Cardiac muscle cell (in vitro differentiated cells and primary cell): ENCODE measurements at places on chromosomes 1 and 21.

- peak; percentile 27 for DNase-seq
These were observed 15.5 kb upstream of the SNX27 start for GRCh38 chr1:151596166-151596953.

DNA sequence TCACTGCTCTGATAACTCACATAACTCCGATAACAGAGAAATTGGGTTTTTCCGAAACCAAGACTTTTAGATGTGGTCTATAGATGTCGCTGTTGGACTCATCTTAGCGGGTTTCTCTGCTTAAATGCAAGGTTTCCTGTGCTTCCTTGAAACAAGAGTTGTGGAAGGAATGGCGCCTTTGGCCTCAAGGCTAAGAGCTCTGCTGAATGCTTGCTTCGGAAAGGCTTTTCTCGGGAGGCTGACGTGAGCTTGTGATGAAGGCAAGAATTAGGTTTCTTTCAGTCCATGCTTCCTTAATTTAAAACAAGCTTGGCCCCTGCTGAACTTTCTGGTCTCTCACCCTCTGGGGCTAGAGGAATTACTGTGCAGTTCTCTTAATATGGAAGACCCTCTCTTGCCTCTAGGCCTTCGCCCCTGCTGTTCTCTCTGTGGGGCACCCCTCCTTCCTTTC is 113.5 kb downstream of the MAP3K21 start:
- peak; percentile 81 for DNase-seq

DNA sequence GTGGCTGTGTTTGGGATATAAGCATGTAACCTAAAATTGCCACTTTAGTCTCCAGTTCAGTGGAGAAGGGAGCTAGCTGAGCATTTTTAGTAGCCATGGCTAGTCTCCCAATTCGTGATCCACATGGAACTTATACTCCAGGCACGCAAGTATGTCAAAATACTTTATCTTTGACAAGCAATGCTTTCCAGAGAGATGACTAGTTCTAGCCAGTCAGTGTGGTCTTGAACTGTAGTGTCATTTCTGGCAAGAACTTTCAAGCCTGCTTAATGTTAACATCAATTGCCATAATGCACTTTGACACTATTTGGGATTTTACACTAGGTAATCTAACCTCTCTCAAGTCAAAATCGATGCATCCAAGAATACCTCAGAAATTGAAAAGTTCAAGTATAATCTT is 660.0 kb downstream of the PTPRC start:
- DNase-seq, result peak; percentile 88

DNA sequence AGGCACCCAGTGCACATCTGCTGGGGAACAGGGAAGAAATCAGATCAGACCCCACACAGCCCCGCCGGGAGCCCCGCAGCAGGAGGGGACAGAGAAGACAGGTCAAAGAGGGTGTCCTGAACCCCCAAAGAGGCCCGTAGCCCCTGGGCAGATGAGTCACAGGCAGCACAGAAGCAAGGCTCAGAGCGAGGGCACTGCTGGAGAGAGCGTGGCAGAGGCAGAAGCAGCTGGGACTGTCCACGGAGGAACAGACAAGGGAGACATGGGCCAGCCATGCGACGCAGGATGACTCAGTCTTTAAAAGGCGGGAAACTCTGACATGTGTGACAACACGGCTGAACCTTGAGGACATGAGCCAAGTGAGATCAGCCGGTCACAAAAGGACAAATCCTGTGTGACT is 14.5 kb upstream of the PRDM16 start:
- DNase-seq, result no peak

DNA sequence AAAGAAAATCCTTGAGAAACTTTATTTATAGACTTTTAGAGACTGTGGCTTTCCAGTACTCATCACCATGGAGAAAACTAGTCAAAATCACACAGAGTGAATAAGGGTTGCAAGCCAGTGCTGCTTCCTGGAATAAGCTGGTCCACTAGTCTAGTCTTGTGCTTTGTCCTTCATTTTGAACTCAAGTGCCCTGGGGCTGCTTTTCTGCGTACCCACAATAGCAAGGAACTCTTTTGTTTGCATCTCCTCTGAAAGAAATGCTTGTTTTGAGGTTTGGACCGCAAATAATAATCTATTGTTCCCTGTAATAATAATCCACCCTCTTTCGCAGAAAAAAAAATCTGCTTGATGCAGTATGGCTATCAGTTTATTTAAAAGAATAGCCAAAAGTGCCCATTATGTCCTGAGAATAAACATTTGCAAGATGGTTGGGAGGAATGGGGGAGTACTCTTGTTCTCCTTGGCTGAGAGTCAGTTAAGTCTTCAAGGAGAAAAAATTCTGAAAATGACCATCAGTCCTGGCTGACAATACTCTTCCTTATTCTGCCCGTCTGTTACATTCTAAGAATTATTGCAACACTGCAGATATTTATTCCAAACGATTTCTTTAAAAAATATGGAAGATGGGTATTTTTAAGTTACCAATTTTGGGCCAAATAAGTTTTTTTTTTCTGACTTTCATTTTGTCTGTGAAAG is 41.9 kb downstream of the MPZL1 start:
- no peak for DNase-seq

DNA sequence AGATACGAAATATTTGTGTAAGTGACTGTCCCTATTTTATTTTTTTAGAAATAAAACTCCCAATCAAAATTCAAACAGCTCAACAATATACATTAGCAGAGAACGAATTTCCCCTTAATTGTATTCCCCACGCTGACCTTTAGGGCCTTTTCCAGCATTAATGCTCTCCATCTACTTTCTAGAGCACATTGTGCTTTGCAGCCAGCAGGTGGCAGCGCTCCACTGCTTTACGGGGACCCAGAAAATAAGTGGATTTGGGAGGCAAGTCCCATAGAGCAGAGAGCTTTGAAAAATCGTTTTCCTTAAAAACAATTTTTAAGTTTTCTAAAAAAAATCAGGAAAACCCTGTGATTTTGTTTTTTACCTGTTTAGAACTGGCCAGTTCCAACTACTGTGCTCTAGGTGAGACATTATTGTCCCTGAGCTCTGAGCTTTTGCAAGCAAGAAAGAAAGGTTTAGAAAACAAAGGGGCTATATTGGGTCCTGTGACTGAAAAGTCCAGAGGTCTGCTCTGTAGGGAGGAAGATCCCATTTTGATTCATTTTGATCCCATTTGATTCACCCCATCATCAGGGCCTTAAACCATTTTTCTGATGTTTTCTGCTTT is 144.4 kb upstream of the ZNF644 start:
- DNase-seq, result peak; percentile 72

DNA sequence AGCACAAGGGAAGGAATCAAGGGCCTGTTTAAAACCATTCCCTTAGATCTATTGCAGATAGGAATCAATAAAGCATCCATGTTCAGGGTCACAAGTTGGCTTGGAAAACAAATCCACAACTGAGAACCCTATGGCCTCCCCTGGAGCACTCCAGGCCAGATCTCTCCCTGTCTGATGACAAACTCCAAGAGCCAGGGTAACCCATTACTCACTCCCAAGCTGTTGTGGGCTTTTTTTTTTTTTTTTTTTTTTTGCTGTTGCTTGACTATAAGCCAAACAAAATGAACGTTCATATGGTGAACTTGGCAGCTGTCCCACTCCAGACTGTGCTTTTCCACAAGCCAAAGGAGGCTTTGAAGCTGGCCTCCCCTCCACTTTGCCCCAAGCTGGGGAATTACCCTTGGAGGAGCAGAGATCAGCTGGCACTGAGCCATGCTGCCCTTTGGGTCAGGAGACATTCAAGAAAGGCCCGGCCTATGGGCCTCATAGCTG is 35.7 kb upstream of the VAV3 start:
- DNase-seq, result peak; percentile 93

GRCh38 chr1:43227143-43227764 is 42.5 kb upstream of the TMEM125 start:
- DNase-seq, result peak; percentile 88

GRCh38 chr21:33479679-33480480 is at the start of gene TMEM50B:
TMEM50B (minus strand) TSS chr21:33479974; CDS start chr21:33468885, 11,089 bp downstream.
- DNase-seq, result peak; percentile 96

DNA sequence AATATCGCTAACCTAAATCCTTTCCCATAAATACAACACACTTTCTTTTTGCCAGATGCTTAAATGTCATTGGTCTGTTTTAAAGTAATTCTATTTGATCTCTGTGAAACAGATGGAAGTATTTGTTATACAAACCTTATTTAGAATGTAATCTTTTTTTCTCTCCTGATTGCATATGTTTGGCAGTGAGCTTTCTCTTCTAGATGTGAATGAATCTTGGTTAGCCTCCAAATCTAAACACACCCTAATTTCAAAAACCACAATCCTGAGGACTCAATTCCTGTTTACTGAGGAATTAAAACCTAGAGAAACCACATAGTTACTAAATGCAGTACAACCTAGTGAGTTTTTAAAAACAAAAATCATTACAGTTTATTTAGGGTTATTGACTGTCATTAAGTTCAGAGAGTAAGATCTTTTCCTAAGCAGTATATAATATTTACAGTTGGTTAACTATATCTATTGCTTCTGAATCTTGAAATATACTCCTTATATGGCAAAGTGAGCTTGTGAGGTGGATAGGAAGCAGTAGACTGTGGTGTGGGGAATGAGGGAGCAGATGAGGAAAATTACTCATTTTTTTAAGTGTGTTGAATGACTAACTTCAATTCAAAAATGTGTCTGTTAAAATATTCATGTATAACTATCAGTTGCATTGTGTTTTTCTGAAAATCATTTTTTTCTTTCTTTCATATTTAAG is 218.7 kb downstream of the FMN2 start:
- DNase-seq, result no peak

DNA sequence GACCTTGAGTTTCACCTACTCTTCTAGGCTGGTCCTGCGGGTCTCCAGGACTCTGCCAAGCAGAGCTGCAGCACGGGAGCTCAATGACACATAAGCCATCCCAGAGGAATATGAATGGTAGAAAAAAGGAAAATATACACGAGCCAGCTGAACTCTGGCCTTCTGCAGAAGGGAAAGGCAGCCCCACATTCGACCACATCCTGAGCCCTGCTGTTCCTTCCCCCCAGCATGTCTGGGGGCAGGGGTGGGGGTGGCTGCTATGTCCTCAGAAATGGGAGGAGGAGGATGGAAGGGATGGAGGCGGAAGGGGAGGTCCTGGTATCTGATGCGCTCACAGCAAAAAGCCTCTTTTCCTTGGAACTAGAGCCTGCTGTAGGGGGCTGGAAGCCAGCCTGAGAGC is 12.1 kb upstream of the KDF1 start:
- DNase-seq, result no peak

DNA sequence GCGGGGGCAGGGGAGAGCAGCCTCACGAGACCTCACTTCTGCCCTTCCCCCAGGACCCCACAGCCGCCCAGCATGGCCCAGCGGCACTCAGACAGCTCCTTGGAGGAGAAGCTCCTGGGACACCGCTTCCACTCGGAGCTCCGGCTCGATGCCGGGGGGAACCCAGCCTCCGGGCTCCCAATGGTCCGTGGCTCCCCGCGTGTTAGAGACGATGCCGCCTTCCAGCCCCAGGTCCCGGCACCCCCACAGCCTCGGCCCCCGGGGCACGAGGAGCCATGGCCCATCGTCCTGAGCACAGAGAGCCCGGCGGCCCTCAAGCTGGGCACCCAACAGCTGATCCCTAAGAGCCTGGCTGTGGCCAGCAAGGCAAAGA is 8.5 kb downstream of the ARHGEF16 start:
- DNase-seq, result no peak

DNA sequence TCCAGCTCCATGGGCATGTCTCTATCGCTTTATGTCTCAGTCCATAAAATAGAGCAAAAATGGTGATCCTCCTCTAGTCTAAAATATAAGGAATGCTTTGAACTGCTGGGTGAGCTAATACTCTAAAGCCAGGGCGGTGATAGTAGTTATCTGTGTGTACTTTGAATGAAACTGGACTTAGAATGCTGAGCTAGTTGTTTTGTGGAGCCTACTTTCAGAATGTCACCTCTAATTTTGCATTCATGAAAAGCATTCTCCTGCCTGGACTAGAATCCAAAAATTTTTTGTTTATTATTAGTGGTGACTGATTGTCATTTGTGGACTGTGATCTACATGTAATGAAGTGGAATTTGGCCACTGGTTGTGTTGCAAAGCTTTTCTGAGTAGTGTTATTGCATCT is 241.6 kb upstream of the C1orf105 start:
- no peak for DNase-seq

DNA sequence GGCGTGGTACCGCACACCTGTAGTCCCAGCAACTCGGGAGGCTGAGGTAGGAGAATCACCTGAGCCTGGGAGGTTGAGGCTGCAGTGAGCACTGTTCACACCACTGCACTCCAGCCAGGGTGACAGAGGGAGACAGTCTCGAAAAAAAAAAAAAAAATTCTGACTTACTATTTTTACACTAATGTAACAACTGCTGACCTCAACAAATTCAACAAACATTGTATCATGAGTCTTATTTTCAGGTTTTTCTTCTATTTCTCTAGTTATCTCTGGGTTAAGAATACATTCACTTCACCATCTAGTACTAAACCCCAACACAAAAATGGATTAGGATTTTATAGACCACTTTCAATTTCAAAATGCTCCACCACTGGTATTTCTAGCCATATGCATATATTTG is 72.9 kb downstream of the UBR4 start:
- DNase-seq, result no peak

- peak; percentile 69 for DNase-seq
These were observed 33.9 kb upstream of the CSF1 start for GRCh38 chr1:109876617-109877316.

DNA sequence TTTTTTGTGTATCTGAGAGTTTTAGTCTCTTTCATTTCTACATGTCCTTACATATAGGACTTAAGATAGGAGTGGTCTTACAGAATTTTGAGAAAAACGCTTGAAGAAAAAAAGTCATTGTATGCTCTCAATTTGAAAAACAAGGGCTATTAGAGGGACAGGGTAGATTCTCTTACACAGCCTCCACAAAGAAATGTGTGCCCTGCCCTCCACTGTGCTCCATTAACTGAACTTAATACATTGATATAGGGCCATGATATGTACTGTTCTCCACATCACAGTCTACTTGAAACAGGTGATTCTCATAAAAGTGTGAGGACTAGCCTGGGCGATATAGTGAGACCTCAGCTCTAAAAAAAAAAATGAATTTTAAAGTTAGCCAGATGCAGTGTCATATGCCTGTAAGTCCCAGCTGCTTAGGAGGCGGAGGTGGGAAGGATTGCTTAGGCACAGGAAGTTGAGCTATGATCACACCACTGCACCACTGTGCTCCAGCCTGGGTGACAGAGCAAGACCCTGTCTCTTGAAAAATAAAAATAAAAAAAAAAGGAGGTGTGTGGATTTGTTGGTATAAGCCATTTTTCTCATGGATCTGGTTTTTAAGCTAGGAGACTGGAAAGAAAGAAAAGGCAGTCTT is 77.0 kb downstream of the HMCN1 start:
- DNase-seq, result no peak

GRCh38 chr1:112389689-112390088 is 6.3 kb upstream of the CTTNBP2NL start:
- no peak for DNase-seq

GRCh38 chr1:244181867-244182266 is 130.8 kb downstream of the ZBTB18 start:
- DNase-seq, result no peak

DNA sequence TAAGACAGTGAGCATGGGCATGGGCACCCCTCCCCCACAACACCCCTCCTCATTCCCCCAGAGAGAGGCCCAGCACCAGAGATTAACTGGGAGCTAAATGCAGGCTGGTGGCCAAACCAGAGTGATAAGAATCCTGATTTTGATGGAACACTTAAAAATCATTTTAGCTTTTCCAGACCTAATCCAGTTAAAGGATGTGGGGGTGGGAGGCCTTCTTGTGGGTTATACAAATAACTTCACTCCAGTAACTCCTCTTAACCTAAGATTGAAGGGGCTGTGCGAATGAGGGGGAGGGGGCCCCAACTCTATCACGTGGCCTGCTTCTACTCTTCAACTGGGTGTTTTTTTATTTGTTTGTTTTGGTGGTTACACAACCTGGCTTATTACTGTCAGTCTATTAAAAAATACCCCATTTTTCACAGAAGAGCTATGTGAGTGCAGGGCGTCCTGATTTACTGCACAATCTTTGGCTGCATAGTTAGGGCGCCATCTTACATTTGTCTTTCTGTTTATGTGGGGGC is 398.1 kb upstream of the LYPLAL1 start:
- DNase-seq, result peak; percentile 72
